ENCODE measurements at places on chromosomes 11 and 22. TPM values are rescaled to one million over a fixed set of nuclear protein-coding genes. Genes with fewer than 3 reads are reported as not detected.

- no peak for DNase-seq
- no peaks in the 10 kb centered on the region for H3K4me1 ChIP-seq
- no peak overlapping the region for H3K27ac ChIP-seq
- no peak overlapping the region for H3K4me3 ChIP-seq
- peaks cover 21% of the 10 kb centered on the region for H3K36me3 ChIP-seq
These were observed 26.9 kb downstream of the RNF214 start for GRCh38 chr11:117259417-117259816.

DNA sequence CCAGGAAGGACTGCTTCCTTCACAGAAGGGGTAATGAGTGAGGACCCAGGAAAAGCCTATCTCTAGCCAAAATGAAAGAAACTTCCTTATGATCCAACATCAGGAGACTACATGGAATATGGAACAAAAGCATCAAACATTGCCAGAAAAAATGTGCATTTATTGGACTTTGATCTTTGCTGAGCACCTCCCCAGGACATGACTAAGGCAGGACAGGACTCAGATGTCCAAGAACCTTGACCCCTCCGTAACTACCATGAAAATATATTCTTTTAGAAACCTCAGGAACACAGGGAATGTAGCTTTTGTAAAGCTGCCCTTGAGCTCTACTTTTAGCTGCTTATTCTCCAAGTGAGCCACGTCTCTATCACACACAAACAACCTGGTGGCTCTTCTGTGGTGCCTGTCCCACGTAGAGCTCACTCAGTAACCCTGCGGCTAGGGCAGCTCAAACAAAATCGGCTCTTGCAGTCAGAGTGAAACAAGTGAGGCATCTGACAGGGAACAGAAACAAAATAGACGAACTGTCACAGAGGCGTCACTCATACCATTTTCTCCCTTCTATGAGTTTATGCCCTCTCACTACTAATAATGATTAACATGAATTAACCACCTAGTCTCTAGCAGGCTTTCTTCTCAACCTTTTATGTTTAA, 471.5 kb upstream of the API5 start:
- no peaks in the 10 kb centered on the region for H3K4me1 ChIP-seq
- DNase-seq = no peak
- H3K27me3 ChIP-seq = no peaks in the 10 kb centered on the region
- H3K27ac ChIP-seq = no peak overlapping the region
- H3K4me3 ChIP-seq = no peak overlapping the region
- no peaks in the 10 kb centered on the region for H3K36me3 ChIP-seq

GRCh38 chr11:102685338-102685737, 20.2 kb downstream of the MMP27 start:
- no peak for DNase-seq
- no peak overlapping the region for H3K27ac ChIP-seq
- H3K36me3 ChIP-seq = no peaks in the 10 kb centered on the region

- H3K27me3 ChIP-seq = no peaks in the 10 kb centered on the region
- no peak for DNase-seq
- H3K4me1 ChIP-seq = peaks cover 3% of the 10 kb centered on the region
- no peaks in the 10 kb centered on the region for H3K36me3 ChIP-seq
These were observed 38.1 kb upstream of the PCF11 start for GRCh38 chr11:83118814-83119213.

DNA sequence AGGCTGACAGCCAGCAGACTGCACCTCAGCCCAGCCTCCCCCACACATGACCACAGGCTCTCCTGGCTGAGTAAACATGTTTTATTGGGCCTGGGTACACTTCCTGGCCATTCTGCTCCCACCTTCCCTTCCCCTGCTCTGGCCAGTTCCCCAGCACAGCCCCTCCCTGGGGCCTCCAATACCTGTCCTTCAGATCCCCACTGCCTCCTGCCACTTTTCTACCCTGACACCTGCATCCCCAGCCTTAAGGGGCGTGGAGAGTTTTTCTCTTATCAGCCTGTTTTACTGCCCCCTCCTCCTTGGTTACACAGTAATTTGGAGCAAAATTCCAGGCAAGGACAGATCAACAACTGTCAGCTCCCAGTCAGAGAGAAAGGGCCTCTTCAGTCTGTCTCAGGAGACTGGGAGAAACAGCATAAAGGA, at the start of gene ISX:
Gene ISX (plus strand): TSS at position 363 of the 423 bp plus-strand sequence. CDS start 930 bp downstream, outside the sequence.
- no peak within 1 kb of the TSS for H3K27ac ChIP-seq
- H3K4me1 ChIP-seq = no peaks in the 10 kb centered on the region
- H3K36me3 ChIP-seq = no peaks in the 10 kb centered on the region
- no peak for DNase-seq
- H3K4me3 ChIP-seq = no peak within 1 kb of the TSS

DNA sequence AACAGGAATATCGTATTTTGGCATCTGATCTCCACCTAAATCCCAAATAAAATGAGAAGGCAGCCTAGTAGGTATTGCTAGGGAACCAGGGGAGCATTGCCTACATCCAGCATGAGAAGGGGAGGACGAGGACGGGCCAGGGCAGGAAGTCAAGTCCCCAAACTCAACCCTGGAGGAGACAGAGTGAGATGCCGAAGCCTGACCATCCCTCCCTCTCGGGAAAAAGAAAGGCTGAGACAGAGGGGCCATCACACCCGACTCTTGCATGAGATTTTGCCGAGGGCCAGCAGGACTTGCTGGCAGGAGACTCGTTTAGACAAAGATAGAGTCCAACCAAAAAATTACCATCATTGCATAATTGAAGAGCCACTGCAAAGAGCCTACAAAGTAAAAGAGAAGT, 50.2 kb upstream of the SPATA19 start:
- no peak overlapping the region for H3K4me3 ChIP-seq
- no peaks in the 10 kb centered on the region for H3K36me3 ChIP-seq
- no peak overlapping the region for H3K27ac ChIP-seq
- DNase-seq = no peak
- H3K27me3 ChIP-seq = no peaks in the 10 kb centered on the region

- no peak overlapping the region for H3K27ac ChIP-seq
- no peaks in the 10 kb centered on the region for H3K27me3 ChIP-seq
- no peaks in the 10 kb centered on the region for H3K36me3 ChIP-seq
- no peak overlapping the region for H3K4me3 ChIP-seq
- no peak for DNase-seq
These were observed 70.2 kb upstream of the PPP6R3 start for GRCh38 chr11:68390315-68390714.

DNA sequence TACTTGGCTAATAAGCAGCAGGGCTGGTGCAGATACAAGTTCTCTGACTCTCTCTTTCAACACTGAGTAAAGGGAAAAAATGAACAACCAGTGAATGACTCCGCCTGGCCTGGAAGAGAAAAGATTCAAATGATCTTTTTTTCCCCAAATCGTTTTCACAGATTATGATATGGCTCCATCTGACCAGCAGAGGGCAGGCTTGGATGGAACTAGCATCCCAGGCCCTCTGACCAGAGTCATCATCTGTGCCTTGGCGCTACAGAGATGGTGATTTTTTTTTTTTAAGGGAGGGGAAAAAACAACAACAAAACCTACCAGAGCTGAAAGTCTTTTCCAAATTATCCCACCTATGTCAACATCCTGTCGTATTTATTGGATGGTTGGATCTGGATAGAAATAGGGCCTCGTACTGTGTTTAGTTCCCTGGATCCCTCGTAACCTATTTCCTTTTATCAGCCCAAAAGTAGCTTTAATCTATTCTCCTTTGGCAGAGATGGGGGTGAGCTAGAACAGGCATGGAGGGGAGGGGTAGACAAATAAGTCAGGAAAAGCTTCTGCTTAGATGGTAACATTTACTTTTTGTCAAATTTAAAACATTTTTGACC, 69.7 kb downstream of the PRSS23 start:
- no peaks in the 10 kb centered on the region for H3K36me3 ChIP-seq
- H3K27me3 ChIP-seq = no peaks in the 10 kb centered on the region
- DNase-seq = peak; percentile 17
- no peaks in the 10 kb centered on the region for H3K4me1 ChIP-seq
- no peak overlapping the region for H3K4me3 ChIP-seq

- no peaks in the 10 kb centered on the region for H3K4me1 ChIP-seq
- no peaks in the 10 kb centered on the region for H3K27me3 ChIP-seq
- no peaks in the 10 kb centered on the region for H3K36me3 ChIP-seq
- H3K4me3 ChIP-seq = no peak overlapping the region
These were observed 403.0 kb downstream of the TBC1D22A start for GRCh38 chr22:47165338-47166032.

- H3K4me1 ChIP-seq = no peaks in the 10 kb centered on the region
- H3K36me3 ChIP-seq = no peaks in the 10 kb centered on the region
- no peak for DNase-seq
- no peaks in the 10 kb centered on the region for H3K27me3 ChIP-seq
These were observed 8.6 kb downstream of the TTLL1 start for GRCh38 chr22:43080616-43081015.

DNA sequence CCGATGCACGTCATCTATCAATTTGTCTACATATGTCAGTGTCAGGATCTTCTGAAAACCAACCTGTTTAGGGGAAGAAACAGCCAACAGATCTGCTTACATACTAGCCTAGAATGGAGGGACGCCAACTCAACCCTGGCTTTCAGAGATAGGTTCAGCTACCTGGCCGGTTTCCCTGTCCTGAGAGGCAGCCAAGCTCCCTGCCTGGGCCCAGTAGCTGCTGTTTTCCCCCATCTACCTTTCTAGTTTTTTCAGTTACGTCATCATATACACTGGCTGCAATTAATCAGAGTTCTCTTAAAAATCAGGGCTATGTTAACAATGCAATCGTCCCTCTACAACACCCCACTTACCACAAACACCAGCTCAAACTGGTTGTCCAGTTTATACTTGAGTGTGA, 1.0 kb downstream of the SRPRA start:
- peak overlapping the region; percentile 82 for H3K4me3 ChIP-seq
- H3K4me1 ChIP-seq = peaks cover 22% of the 10 kb centered on the region

- no peaks in the 10 kb centered on the region for H3K36me3 ChIP-seq
- H3K27ac ChIP-seq = no peak overlapping the region
- no peak for DNase-seq
These were observed 68.5 kb downstream of the DHCR7 start for GRCh38 chr11:71379701-71380100.

- H3K27ac ChIP-seq = no peak within 1 kb of the TSS
- H3K4me1 ChIP-seq = no peaks in the 10 kb centered on the region
- no peaks in the 10 kb centered on the region for H3K36me3 ChIP-seq
- no peaks in the 10 kb centered on the region for H3K27me3 ChIP-seq
- H3K4me3 ChIP-seq = no peak within 1 kb of the TSS
- no peak for DNase-seq
These were observed at the start of gene ELF5 for GRCh38 chr11:34513682-34514449. Gene ELF5, minus strand, starts transcription at chr11:34513794. Its CDS starts 8,045 bp downstream, at chr11:34505749.

DNA sequence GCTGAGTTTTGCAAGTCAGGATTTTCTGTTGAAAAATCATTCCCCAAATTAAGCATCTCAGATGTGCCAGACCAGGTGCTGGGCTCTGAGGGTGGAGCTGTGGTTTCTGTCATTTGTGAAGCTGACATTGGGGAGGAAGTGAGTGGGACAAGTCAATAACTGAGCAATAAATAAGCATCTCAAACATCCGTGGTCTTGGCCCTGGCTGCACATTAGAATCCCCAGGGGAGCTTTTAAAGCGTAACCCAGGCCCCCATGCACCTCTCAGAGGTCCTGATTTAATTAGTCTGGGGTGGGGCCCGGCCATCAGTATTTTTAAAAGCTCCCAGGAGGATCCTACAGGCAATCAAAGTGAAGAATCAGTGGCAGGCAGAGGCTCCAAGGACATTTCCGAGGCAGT, 420.0 kb downstream of the MN1 start:
- DNase-seq = no peak
- no peaks in the 10 kb centered on the region for H3K36me3 ChIP-seq
- H3K4me1 ChIP-seq = peaks cover 5% of the 10 kb centered on the region
- no peak overlapping the region for H3K27ac ChIP-seq
- peaks cover 21% of the 10 kb centered on the region for H3K27me3 ChIP-seq

DNA sequence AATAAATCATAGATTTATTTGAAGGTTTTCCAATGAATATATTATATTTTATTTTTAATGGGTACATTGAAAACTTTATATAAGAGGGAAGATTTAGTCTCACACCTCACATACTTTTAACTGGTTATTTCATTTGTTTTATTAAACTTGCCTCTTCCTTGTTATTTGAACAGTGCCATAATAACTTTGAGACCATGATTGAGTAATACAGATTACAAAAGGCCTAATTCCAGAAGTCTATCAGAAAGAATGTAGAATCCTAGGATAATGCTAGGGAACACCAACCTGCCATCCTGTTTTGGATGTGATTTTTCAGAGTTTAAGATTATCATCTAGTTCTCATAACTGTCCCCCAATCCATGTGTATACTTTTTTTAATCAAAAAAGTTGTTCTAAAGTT, 102.7 kb upstream of the BIRC3 start:
- H3K4me1 ChIP-seq = peaks cover 4% of the 10 kb centered on the region
- H3K4me3 ChIP-seq = no peak overlapping the region
- no peak for DNase-seq
- no peak overlapping the region for H3K27ac ChIP-seq

- H3K4me1 ChIP-seq = no peaks in the 10 kb centered on the region
- H3K27ac ChIP-seq = no peak overlapping the region
- no peak overlapping the region for H3K4me3 ChIP-seq
- H3K27me3 ChIP-seq = no peaks in the 10 kb centered on the region
These were observed 186.3 kb downstream of the C11orf91 start for GRCh38 chr11:33514079-33514925.

DNA sequence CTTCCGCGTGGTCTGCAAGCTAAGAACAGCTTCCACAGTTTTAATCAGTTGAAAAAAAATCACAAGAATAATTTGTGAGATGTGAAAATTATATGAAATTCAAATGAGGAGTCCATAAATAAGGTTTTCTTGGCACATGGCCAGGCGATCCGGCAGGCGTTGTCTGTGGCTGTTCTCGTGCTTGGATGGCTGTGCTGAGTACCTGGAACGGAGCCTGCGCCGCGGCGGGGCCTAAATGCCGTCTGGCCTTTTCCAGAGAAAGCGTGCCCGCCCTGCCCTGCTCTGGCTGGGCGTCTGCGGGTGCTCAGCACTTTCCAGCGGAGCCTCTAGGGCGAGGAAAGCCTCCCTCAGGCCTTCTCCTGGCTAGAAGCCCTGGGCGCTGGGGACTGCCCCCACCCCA, 41.8 kb downstream of the OSBPL5 start:
- H3K36me3 ChIP-seq = peaks cover 13% of the 10 kb centered on the region
- peaks cover 44% of the 10 kb centered on the region for H3K4me1 ChIP-seq
- peak overlapping the region; percentile 85 for H3K27ac ChIP-seq
- H3K27me3 ChIP-seq = no peaks in the 10 kb centered on the region

- no peak overlapping the region for H3K27ac ChIP-seq
- H3K4me3 ChIP-seq = no peak overlapping the region
These were observed 1.5 kb upstream of the IL17RA start for GRCh38 chr22:17083255-17083654.

GRCh38 chr22:19826619-19826950, 28.1 kb downstream of the GNB1L start:
- no peak overlapping the region for H3K4me3 ChIP-seq
- no peak for DNase-seq
- no peak overlapping the region for H3K27ac ChIP-seq
- no peaks in the 10 kb centered on the region for H3K27me3 ChIP-seq
- peaks cover 6% of the 10 kb centered on the region for H3K4me1 ChIP-seq

GRCh38 chr11:133269267-133269666, 263.0 kb downstream of the OPCML start:
- no peak for DNase-seq
- H3K36me3 ChIP-seq = no peaks in the 10 kb centered on the region
- no peaks in the 10 kb centered on the region for H3K27me3 ChIP-seq
- no peak overlapping the region for H3K4me3 ChIP-seq
- no peak overlapping the region for H3K27ac ChIP-seq
- H3K4me1 ChIP-seq = no peaks in the 10 kb centered on the region

Gene CDC42EP1
- total RNA-seq = 5.6 TPM

Gene UBASH3B
- total RNA-seq = 0.62 TPM

Gene TTC9C
- total RNA-seq = 11.5 TPM

Gene FIBIN
- 21.4 TPM for total RNA-seq

Gene TMEM258
- total RNA-seq = 49.2 TPM

Gene B4GAT1
- total RNA-seq = 30.3 TPM

Gene BEST1
- total RNA-seq = 1.7 TPM

Gene CENPM
- total RNA-seq = not detected

Gene GALNT18
- 29.2 TPM for total RNA-seq

Gene C11orf52
- 6.3 TPM for total RNA-seq

Gene NADSYN1
- 27.1 TPM for total RNA-seq

All from gastrocnemius medialis (tissue), 4 donors.